Activated gamma-delta T cell treated with Interleukin-2 at 50 U/mL for 16 hours (primary cell): ENCODE measurements at places on chromosomes 6 and 20.

GRCh38 chr6:88454658-88455057 lies 288.5 kb upstream of the CNR1 start:
- no peak for DNase-seq

GRCh38 chr6:147192278-147192911 lies 11.8 kb upstream of the STXBP5 start:
- DNase-seq = no peak

DNA sequence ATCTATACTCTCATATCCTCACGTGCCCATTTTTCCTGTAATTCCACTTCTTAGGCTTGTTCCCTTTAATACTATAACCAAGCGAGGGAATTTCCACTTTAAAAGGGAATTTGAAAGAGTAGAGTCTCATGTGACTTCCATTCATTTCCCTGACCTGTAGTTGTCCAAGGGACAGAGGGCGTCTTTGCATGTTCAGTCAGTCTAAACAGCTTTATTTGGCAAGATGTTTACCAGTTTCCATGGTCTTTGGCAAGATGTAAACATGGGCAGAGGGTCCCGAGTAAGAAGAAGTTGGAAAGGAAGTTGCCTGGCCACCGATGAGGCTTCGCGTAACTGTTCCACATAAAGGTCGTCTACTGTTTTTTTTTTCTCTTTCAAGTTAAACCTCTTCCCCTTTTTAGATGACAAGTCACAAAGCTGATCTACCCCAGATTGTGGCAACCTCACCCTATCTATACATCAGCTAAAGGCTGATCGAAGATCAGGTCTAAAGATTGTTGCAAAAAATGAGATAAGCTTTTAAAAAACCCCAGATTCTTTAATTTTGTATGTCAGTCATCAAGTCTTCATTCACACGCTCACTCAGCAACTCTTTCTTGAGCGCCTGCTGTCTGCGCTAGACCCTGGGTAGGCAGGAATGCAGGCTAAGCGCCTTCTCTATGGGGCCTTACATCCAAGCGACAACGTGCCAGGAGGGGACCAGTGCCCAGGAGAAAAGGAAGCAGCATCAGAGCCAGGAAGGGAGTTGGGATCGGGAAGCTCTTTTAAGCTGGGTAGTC lies 31.7 kb upstream of the CCR6 start:
- DNase-seq = no peak

GRCh38 chr20:22686097-22686496 lies 101.7 kb upstream of the FOXA2 start:
- DNase-seq = no peak

DNA sequence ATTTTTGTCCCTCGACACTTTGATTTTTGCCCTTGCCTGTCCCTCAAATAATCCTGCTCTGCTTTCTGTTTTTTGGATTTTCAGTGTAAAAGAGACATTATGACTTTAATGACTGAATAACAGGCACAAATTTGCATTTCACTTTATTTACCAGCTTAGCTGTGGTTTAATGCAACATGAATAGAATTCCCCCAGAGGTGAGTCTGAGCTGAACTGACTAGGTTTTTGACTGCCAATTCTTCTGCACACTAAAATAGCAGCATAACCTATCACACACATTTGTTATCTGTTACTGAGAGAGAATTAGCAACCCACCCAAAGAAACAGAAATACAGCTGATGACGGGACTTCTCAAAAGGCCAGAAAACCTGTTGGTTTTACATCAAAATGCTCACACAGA lies 3.9 kb upstream of the RBM24 start:
- DNase-seq = no peak

DNA sequence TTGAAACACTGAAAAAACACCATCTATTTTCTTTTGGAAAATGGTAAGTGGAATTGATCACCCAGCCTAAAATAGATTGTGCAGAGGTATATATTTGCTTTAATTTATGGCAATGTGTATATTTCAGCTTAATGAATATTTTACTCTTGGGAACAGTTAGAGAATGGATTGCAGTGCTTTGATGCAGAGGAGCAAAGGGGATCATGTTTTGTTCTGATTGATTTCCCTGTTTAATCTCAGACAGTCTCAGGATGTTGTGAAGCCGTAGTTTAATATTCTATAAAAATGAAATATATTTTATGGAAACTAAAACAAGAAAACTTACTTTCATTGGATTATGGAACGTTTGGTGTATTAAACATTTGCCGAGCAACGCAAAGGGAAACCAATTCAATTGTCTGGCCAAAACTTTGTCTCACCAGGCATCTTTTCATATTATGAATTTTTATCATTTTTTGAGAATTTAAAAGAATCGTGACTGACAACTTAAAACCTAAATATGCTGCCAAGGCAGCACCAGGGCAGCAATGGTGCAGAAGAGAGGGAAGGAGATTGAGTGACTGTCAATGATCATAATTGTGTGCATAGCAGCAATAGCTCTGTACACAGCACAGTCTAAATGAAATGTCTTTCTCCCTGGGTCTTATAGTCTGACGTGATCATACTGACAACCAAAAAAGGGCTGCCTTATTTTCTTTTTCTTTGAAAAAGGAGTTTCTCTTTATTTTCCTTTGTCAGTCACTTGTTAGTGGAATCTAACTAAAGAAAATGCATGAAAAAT lies 105.5 kb upstream of the EPHA7 start:
- DNase-seq = no peak

- DNase-seq = no peak
Observed at GRCh38 chr6:35485402-35485877, 11.4 kb downstream of the TEAD3 start.

DNA sequence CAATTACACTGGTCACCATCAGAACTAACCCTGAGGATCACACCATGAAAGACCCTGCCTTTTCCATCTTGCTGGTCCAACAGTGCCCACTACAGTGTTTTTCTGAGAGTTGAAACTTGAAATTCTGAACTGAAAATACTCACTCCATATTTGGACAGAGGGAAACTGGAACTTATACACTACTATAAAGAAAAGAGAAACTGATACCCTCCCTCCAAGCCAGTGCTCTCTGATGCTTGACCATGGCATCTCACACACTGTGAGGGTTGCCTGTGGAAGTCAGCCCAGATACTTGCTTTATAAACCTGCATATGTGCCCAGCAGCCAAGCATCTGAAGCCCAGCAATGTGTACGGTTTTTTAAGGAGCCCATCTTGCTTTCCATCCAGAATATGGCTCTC lies 108.7 kb downstream of the FOXA2 start:
- DNase-seq = no peak

GRCh38 chr6:157980288-157981131 lies 1.2 kb upstream of the SYNJ2 start:
- DNase-seq = no peak

DNA sequence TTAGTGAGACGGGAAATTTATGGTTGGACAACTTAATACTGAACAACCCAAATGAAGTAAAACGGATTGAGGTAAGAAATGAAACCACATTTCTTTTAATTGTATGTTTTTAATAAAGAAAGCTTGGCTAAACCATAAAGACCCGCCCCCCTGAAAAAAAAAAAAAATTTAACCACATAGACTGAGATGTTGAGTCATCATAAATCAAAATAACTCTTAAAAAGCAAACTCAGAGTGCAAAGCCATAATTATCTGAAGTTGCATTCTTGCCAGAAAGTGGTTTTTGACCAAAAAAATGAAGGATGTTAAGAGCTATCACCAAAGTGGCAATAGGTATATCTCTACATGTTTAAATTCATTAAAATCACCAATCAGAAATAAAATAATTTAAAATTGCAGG lies 101.8 kb upstream of the COL21A1 start:
- DNase-seq = no peak

- no peak for DNase-seq
Observed at GRCh38 chr6:24385536-24386269, 17.0 kb upstream of the MRS2 start.

GRCh38 chr6:44047801-44048200 lies 79.5 kb downstream of the MRPL14 start:
- no peak for DNase-seq

GRCh38 chr20:33979094-33979493 lies 14.6 kb upstream of the RALY start:
- no peak for DNase-seq

- DNase-seq = no peak
Observed at GRCh38 chr6:13355043-13355945, 27.0 kb upstream of the TBC1D7 start.

DNA sequence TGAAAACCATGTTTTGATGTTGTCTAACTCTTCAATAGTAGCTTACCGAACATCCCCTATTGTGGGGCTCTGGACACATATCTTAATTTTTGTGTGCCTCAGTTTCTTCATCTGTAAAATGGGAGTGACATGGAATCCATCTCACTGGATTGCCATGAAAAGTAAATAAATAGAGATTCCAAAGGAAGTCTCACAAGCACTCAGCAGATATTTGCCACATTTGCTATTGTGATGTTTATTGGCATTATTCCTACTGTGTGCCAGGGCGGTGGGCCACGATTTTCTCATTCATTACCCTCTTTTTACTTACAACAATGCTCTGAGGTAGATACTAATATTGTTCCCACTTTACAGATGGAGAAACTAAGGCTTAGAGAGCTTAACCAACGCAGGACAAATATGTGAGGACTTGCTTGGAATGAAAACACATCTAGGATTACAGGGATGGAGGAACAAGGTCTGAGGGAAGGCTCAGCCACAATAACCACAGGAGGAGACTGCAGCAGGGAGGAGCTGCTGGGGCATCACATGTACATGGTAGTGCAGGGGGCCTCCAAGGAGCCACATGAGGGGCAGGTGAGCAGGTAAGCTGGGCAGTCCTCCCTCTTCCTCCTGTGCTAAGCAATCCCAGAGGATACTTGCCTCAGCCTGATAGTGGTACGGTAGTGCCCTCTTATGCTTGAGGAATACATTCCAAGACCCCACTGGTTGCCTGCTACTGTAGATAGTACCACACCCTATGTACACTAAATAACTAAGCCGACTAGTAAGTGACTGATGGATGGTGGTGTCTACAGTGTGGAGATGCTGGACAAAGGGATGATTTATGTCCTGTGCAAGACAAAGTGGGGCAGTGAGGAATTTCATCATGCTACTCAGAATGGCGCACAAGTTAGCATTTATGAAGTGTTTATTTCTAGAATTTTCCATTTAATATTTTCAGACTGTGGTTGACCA lies 176.9 kb downstream of the FOXA2 start:
- DNase-seq = no peak

DNA sequence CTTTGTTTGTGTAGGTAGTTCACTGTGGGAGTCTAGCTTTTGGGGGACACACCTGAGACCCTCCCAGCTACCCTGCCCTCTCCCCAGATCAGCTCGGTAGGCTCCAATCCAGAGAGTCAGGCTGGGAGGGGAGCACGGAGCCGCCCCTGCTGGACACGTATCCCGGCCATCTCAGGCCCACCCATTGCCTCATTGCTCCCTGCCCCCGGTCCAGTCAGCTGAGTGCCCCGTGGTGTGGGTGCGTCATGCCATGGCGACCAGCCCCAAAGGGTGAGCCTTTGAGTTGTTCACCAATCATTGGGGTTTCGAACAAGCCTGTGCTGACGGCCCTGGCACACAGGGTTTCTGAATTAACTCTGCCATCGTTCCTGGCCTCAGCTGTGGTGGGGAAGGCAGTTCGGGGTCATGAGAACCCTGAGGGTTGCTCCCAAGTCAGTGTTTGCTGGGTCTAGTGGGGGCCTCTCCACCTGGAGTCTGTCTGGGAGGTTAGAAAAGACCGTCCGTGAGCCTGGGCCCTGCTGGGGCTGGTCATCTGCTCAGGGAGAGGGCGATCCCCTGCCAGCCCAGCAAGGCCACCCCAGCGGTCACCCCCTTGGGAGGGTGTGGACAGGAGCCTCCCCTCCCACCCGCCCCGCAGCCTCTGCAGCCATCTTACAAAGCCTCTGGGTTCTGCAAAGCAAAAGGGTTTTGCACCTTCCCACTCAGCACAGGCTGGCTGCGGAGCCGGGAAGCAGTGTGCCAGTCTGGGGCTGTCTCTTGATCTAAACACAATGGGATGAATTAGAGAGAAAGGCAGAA lies 34.5 kb downstream of the NTSR1 start:
- no peak for DNase-seq

DNA sequence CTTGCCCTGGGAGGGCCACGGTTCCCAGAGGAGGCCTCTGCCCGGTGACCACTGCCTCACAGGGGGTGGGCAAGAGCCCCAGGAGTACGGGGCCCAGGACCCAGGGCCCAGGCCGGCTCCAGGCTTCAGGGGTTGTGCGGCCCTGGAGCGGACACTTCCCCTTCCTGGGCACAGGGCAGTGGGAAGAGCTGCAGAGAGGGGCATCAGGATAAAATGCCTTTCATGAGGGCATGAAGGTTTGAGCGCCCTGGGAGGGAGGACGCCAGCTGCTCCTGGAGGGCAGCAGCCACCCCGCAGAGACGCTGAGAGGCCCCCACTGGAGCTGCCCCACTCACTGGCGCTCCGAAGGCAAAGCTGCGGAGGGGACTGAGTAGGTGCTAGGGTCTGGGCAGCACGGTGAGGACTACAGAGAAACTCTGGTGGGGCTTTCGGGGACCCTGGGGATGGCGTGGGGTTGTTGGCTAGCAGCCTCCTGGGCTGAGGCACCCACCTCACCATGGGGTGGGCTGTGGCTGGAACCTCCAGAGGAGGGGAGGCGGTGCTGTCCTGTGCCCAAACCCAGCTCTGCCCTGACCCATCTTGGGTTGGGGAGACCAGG lies 10.4 kb downstream of the LAMA5 start:
- no peak for DNase-seq

GRCh38 chr20:60144974-60145527 lies 186.8 kb downstream of the CDH26 start:
- no peak for DNase-seq

DNA sequence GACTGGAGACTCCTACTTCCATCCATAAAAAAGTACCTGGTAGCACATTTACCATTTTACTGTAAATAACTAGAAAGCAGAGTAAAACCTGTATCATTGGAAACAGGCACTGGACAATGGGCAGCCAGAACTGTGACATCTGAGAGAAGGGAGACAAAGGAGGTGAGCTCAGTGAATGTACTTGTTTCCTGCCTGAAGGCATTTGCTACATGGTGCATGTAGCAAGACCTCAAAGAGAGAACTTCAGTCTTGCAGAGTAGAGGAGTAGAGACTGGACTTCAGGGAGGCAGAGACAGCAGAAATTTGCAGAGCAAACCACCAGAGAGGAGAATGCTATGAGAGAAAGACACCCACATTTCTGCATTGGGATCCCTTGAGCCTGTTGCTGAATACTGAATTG lies 171.0 kb upstream of the CCN2 start:
- no peak for DNase-seq
